Stomach (tissue), 19 donors: ENCODE measurements at places on chromosomes 13 and 19. TPM values are rescaled to one million over a fixed set of nuclear protein-coding genes. Genes with fewer than 3 reads are reported as not detected.

- DNase-seq = no peak
These were observed 42.1 kb downstream of the FOXO1 start for GRCh38 chr13:40624383-40624782.

DNA sequence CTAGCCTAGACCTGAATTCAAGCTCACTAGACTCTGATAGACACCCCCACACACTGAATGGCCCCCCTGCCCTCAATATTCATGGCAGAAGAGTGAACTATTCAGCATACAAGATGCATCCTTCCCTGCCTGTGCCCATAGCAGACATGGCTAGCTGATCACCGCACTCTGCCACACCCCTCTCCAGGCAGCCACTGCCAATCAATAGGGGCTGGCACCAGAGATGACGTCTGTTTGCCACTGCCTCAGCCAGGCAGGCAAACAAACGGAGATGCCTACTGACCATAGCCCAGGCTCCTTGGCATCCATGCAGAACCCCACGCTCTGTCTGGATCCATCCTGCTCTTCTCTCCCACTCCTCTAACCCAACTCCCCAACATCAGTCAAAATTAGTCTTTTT lies 13.8 kb upstream of the NPAS1 start:
- no peak for DNase-seq

Gene FRY
- total RNA-seq = 3.5 TPM

- peak; percentile 33 for DNase-seq
These were observed at the start of gene ALOX5AP for GRCh38 chr13:30735025-30735871. Gene ALOX5AP, plus strand, starts transcription at chr13:30735543. Its CDS starts 63 bp downstream, at chr13:30735606.

Gene IGLON5
- not detected for total RNA-seq

GRCh38 chr13:41915081-41915480 lies 45.8 kb downstream of the VWA8 start:
- peak; percentile 20 for DNase-seq

DNA sequence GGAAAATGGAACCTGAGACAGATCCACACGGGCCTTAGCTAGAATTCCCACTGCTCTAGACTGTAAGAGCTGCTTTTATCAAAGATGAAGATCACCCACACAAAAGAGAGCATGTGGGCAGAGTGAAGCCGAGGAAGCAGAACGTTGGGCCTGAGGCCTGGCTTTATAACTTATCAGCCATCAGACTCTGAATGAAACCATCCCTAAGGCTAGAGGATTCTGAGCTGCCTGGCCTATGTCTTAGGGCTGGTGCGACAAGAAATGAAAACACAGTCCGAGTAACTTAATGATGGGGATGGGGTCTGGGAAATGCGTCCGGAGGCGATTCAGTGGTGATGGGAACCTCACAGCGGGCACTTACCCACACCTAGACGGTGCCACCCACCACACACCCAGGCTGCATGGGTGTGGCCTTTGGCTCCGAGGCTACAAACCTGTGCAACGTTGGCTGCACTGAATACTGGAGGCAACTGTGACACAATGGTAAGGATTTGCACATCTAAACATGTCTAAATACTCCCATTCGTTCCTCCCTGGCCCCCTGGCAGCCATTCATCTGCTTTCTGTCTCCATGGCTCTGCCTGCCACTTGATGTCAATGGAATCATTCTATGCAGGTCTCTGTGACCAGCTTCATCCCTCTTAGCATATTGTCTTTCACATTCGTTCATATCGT lies 62.0 kb downstream of the SLC15A1 start:
- no peak for DNase-seq

Gene FBL
- total RNA-seq = 311 TPM

DNA sequence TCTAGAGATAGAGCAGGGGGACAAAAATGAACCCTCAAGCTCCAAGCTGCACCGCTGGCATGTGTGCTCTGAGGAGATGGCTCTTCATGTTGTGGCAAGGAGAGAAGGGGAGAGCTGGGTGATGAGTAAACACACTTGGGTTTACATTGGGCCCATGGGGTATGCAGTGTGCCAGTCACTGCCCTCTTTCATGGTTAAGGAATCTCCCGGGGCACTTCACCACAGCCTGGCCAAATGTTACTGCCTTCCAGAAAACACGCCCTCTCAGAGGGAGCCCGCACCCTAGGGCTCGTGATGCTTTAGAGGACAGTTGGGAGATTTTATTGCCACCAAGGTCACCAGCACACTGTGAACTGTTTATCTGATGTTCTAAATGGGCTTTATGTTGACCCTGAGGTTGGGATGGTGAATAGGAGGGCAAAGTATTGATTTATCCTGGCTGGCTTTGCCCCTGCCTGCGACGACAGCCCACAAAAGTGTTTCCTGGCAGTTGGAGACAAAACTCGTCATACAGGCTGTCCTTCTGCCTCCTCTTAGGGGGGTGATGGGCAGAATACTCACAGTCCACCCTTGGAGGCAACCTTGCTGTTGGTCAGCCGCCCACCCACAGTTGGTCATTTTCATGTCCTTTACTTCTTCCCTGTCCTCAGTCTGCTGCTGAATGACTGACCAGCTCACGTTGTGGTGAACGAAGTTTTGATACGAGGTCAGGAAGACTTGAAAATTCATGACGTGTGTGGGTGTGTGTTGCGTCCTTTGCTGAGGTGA lies 156.9 kb downstream of the STK24 start:
- no peak for DNase-seq

Gene VSTM1
- total RNA-seq = not detected
